DND-41 (cell line): ENCODE measurements at places on chromosomes 5 and 9.

- no peak for DNase-seq
- H3K4me3 ChIP-seq, result no peak overlapping the region
- no peak overlapping the region for H3K27ac ChIP-seq
- no peaks in the 10 kb centered on the region for H3K27me3 ChIP-seq
These were observed 298.4 kb downstream of the TLE1 start for GRCh38 chr9:81390792-81391456.

DNA sequence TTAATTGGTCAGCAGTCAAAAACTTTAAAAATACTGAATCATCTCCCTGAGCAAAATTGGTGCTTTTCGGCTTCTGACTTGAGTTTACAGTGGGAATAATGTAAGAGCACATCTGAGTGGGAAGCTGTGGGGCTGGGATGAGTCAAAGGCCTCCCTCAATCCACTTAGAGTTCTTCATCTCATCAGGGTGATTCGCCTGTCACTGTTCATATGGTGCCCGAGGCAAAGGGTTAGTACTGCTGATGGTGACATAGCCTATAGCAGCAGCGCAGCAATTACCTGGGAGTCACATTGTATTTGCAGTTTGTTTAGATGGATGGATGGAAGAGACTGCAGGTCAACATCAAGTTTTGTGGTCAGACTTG is 113.8 kb upstream of the ZNF608 start:
- no peak for DNase-seq
- H3K4me3 ChIP-seq, result no peak overlapping the region
- H3K27ac ChIP-seq, result no peak overlapping the region

- H3K36me3 ChIP-seq, result no peaks in the 10 kb centered on the region
- no peak for DNase-seq
- H3K4me3 ChIP-seq, result no peak overlapping the region
- H3K27me3 ChIP-seq, result peaks cover 3% of the 10 kb centered on the region
- no peak overlapping the region for H3K27ac ChIP-seq
These were observed 87.7 kb downstream of the ACER2 start for GRCh38 chr9:19496321-19497050.

DNA sequence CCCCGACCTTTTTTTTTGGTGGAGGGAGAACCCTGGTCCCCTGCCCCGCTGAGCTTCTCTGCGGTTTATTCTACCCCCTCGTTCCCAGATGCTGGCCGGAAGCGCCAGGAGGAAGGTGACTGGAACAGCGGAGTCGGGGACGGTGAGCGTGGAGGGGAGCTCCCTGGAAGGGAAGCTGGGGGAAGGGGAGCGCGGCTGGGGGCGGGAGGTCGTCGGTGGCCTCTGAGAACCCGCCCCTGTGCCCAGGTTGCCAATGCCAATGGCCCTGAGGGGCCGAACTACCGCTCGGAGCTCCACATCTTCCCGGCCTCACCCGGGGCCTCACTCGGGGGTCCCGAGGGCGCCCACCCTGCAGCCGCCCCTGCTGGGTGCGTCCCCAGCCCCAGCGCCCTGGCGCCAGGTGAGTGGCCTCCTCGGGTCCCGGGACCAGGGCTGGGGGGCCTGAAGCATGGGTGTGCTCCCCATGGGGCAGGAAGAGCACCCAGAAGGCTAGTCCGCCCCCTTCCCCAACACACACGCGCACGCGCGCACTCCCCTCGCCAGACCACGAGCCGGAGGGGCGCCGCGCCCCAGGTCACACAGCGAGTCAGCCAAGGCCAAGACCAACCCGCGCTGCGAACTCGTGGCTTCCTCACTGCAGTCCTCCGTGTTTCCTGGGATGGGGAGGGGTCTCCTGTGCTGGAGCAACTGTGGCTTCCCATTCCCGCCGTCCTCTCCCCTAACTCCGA is 10.6 kb downstream of the MYOZ3 start:
- peak overlapping the region; percentile 68 for H3K27ac ChIP-seq
- peaks cover 14% of the 10 kb centered on the region for H3K27me3 ChIP-seq
- peak; percentile 30 for DNase-seq
- H3K4me3 ChIP-seq, result peak overlapping the region; percentile 37; the same call in 1 of the 2 replicates

DNA sequence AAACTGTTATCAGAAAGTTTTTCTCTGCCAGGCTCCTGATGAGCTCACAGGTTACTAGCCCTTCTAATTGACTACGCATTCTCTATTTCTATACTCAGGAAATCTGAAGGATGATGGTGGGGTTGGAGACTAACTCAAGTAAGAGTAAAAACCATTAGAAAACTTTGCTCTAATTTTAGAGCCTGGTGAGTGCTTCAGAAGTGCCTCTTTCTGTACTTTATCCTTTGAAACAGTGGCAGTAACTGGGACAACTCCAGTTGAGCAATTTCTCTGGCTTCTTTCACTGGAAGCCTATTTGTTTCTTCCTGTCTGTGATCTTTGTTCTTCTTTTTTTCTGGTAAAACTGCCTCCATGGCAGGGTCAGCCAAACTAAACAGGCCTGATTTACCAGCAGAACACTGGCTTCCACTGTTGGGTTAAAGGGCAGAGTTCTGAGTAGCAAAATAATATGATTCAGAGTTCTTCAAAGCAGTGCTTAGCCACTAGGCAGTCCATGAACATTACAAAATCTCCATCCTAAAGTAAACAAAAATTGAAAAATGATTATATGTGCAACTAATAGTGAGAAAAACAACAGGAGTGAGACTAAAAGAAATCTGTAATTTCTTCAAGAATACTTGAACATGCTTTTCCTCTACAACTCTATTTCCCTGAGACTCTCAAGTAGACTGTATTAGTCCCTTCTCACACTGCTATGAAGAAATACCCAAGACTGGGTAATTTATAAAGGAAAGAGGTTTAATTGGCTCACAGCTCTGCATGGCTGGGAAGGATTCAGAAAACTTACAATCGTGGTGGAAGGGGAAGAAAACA is 79.8 kb downstream of the MROH2B start:
- peaks cover 2% of the 10 kb centered on the region for H3K27me3 ChIP-seq
- DNase-seq, result no peak
- H3K27ac ChIP-seq, result no peak overlapping the region
- H3K4me1 ChIP-seq, result no peaks in the 10 kb centered on the region
- H3K4me3 ChIP-seq, result no peak overlapping the region
- no peaks in the 10 kb centered on the region for H3K36me3 ChIP-seq

DNA sequence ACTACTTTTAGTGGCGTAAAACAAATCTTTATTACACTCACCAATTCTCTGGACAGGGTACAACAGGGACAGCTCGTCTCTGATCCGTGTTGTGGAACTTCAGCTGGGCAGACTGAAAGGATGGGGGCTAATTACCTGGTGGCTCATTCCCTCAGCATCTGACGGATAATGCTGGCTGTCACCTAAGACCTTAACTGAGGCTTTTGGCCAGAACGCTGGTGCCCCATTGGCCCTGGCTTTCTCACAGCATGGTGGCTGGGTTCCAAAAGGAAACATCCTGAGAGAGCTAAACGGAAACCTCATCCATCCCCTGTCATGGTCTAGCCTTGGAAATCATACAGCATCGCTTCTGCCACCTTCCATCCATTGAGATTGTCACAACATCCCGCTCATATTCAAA is 62.9 kb downstream of the RAI14 start:
- H3K4me1 ChIP-seq, result no peaks in the 10 kb centered on the region
- H3K36me3 ChIP-seq, result no peaks in the 10 kb centered on the region
- no peak overlapping the region for H3K27ac ChIP-seq
- no peak for DNase-seq
- no peak overlapping the region for H3K4me3 ChIP-seq
- no peaks in the 10 kb centered on the region for H3K27me3 ChIP-seq

GRCh38 chr9:13291718-13292117 is 12.2 kb upstream of the MPDZ start:
- no peak overlapping the region for H3K4me3 ChIP-seq
- no peak for DNase-seq
- H3K27me3 ChIP-seq, result no peaks in the 10 kb centered on the region

DNA sequence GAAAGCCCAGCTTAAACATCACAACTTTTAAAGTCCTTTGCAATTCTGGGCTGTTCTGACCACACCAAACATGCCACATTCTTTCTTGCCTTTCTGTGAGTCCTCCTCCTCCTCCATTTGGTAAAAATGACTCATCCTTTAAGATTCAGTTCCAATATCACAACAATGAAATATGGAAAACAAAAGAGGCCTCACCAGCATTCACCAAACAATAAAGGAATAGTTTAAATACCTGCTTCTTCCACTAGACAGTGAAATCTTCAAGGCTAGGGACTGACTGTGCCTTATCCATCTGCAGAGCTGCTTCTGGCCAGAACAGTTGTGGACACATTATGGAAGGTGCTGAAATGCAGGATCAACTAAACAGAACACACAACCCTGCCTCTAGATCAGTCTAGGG is 36.0 kb downstream of the NR6A1 start:
- H3K27ac ChIP-seq, result no peak overlapping the region
- H3K36me3 ChIP-seq, result no peaks in the 10 kb centered on the region; the same call in 1 of the 2 replicates
- no peaks in the 10 kb centered on the region for H3K27me3 ChIP-seq
- no peak overlapping the region for H3K4me3 ChIP-seq

DNA sequence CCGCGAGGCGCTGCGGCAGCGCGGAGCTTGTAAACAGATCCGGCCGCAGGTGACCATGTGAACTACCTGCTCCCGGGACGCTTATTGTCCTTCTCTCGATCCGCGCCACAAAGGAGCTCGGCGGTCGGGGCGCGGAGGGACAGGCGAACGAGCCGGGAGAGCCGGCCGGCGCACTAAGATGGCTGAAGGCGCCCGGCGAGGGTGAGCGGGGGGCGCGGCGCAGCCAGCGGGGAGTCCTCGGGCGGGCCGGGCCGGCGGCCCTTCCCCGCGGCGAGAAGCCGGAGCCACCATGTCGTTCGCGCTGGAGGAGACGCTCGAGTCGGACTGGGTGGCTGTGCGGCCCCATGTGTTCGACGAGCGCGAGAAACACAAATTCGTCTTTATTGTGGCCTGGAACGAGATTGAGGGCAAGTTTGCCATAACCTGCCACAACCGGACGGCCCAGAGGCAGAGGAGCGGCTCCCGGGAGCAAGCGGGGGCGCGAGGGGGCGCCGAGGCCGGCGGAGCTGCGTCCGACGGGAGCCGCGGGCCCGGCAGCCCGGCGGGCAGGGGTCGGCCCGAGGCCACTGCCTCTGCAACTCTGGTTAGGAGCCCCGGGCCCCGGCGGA is 535 bp downstream of the JMY start:
- H3K4me1 ChIP-seq, result peaks cover 46% of the 10 kb centered on the region
- H3K27me3 ChIP-seq, result no peaks in the 10 kb centered on the region
- DNase-seq, result peak; percentile 35
- H3K4me3 ChIP-seq, result peak overlapping the region; percentile 94
- H3K36me3 ChIP-seq, result no peaks in the 10 kb centered on the region; the same call in 1 of the 2 replicates

DNA sequence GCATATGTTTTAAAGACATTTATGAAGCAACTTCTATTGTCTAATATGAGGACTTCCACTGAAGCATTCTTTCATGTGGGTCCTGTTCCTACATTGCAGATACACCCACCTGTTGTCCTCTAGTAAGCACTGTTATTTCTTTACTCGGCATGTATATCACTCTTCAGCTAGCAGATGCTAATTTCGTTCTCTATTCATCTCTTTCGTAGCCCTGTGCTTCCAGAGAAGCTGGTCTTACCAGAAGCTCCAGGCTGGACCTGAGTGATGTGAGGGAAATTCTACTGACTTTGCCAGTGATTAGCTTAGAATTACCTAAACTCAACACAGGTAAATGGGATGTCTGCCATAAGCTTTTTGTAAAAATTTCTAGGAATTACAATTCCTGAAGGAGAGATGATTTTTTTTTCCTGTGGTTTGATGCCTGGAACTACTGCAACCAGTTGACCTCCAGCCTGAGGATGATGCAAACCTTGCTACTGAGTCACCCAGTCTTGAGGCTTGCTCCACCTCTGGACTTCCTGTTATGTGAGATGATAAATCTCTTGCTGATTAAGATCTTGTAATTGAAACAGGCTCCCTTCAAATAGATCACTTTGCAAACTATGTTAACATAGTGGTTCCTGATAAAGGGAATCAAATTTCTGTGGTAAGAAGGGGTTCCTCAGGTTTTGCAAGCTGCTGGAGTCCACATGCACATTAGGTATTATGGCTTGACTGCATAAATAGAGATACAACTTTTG is 52.2 kb upstream of the SPINK5 start:
- H3K27me3 ChIP-seq, result no peaks in the 10 kb centered on the region
- no peak overlapping the region for H3K27ac ChIP-seq
- H3K36me3 ChIP-seq, result no peaks in the 10 kb centered on the region
- DNase-seq, result no peak

- no peaks in the 10 kb centered on the region for H3K36me3 ChIP-seq
- H3K27ac ChIP-seq, result no peak overlapping the region
- no peaks in the 10 kb centered on the region for H3K27me3 ChIP-seq
- DNase-seq, result no peak
These were observed 229.2 kb upstream of the FAM174A start for GRCh38 chr5:100306000-100306399.

DNA sequence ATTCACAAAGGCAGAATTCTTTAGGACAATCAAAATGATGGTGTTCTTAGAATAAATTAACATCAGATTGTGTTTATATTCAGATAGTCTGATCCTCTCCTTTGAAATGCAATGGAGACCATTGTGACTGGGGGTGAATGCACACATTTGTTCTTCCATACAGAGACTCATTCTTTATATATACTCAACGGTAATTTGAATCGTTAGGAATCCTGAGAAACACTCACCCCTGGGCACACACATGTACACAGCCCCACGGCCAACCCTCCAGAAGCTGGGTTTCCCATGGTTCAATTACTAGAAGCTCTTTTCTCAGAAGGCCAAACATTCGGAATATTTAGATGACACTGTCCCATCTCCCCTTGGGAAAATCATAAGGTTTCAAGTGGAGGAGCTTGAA is 57.5 kb upstream of the EPB41L4B start:
- no peaks in the 10 kb centered on the region for H3K27me3 ChIP-seq
- H3K36me3 ChIP-seq, result peaks cover 28% of the 10 kb centered on the region
- H3K4me3 ChIP-seq, result no peak overlapping the region
- no peaks in the 10 kb centered on the region for H3K4me1 ChIP-seq
- DNase-seq, result no peak
- no peak overlapping the region for H3K27ac ChIP-seq

DNA sequence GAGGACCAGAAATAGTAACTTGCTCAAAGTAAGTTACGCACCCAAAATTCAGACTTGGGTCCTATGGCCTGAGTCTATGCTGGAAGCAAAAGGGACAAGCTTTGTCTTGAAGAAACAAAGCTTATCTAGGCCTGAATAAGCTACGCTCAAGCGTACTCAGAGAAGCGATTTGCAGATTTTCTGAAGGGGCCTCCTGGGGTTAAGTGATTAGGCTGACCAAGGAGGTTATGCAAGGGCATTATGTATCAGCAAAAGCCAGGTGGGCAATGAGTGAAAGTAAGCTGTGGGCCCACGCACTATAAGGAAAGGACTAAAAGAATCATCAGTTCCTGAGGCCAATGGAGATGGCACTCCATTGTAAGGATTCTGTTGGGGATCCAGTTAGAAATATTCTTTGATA is 122.1 kb downstream of the SNX18 start:
- no peaks in the 10 kb centered on the region for H3K27me3 ChIP-seq
- no peak overlapping the region for H3K27ac ChIP-seq
- H3K4me1 ChIP-seq, result peaks cover 14% of the 10 kb centered on the region
- no peak for DNase-seq
- H3K36me3 ChIP-seq, result no peaks in the 10 kb centered on the region

- H3K27ac ChIP-seq, result no peak overlapping the region
- DNase-seq, result no peak
- H3K4me1 ChIP-seq, result no peaks in the 10 kb centered on the region
- peaks cover 6% of the 10 kb centered on the region for H3K27me3 ChIP-seq
- no peaks in the 10 kb centered on the region for H3K36me3 ChIP-seq
These were observed 59.2 kb downstream of the TNC start for GRCh38 chr9:115058684-115059315.

GRCh38 chr5:112793201-112793600 is 55.5 kb downstream of the APC start:
- DNase-seq, result no peak
- H3K4me1 ChIP-seq, result no peaks in the 10 kb centered on the region
- no peak overlapping the region for H3K4me3 ChIP-seq
- no peaks in the 10 kb centered on the region for H3K27me3 ChIP-seq
